ENCODE measurements at places on chromosomes 16 and 17.

DNA sequence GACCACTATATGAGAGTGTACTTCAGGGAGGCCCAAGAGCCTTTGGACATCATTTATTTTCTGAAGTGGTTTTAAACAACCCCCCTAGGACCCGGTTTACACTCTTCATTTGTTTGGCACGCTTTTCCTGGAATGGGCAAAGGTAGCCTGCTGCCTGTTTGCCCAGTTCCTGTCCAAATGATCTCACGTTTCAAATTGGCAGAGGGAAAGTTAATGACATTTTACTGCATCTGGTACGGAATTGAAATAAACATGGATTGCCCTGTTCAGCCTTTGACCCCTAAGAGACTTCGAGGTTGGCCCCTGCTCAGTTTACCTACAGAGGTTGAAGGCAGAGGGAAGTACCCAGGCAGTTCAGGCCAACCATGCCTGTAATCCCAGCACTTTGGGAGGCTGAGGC is 5.8 kb upstream of the RPRML start:
- no peak overlapping the region for H3K4me3 ChIP-seq
- H3K27ac ChIP-seq = no peak overlapping the region
- H3K4me1 ChIP-seq = no peaks in the 10 kb centered on the region

- DNase-seq = no peak
- H3K27me3 ChIP-seq = no peaks in the 10 kb centered on the region
- no peak overlapping the region for H3K27ac ChIP-seq
These were observed 29.7 kb upstream of the PEMT start for GRCh38 chr17:17621254-17621653.

GRCh38 chr17:65914784-65915342 is 277.1 kb downstream of the CEP112 start:
- no peak overlapping the region for H3K4me3 ChIP-seq
- H3K4me1 ChIP-seq = no peaks in the 10 kb centered on the region
- no peaks in the 10 kb centered on the region for H3K36me3 ChIP-seq
- no peak for DNase-seq
- no peak overlapping the region for H3K27ac ChIP-seq

DNA sequence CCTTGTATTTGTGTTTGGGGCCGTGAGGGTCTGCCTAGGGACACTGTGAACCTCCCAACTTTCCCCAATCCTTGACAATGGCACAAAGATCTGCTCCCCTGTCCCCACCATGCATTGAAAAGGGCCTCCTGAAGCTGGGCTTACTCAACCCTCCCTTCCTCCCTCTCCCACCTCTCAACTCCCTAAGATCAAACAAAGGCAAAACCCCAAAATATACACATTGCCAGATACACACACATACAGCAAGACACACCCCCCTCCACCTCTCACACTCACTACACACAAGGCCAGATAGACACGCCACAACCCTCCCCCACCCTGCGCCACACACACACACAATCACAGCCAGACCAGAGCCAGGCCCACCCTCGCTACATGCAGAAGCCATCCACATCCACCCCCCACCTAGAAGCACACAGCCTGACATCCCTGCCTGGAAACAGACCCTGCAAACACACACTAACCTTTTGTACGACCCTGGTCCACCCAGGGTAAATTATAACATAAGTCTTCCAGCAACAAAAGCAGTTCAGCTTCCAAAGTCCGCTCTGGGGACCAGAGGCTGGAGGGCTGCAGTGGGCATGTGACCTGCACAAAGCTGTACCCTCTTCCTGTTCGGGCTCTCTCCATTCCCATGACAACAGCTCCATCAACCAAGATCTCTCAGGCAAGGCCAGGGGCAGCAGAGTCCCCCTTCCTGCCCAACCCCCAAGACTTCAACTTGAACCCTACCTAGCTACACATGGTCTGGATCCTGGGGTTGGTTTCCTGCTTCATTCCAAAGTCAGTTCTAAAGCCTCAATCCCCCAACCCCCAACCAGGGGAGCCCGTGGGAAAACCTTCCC is 1.9 kb downstream of the PCGF2 start:
- peaks cover 57% of the 10 kb centered on the region for H3K27me3 ChIP-seq
- H3K4me3 ChIP-seq = no peak overlapping the region
- no peak for DNase-seq

GRCh38 chr17:71516149-71516548 is 604.7 kb upstream of the SOX9 start:
- no peak overlapping the region for H3K27ac ChIP-seq
- no peaks in the 10 kb centered on the region for H3K36me3 ChIP-seq
- H3K4me3 ChIP-seq = no peak overlapping the region

DNA sequence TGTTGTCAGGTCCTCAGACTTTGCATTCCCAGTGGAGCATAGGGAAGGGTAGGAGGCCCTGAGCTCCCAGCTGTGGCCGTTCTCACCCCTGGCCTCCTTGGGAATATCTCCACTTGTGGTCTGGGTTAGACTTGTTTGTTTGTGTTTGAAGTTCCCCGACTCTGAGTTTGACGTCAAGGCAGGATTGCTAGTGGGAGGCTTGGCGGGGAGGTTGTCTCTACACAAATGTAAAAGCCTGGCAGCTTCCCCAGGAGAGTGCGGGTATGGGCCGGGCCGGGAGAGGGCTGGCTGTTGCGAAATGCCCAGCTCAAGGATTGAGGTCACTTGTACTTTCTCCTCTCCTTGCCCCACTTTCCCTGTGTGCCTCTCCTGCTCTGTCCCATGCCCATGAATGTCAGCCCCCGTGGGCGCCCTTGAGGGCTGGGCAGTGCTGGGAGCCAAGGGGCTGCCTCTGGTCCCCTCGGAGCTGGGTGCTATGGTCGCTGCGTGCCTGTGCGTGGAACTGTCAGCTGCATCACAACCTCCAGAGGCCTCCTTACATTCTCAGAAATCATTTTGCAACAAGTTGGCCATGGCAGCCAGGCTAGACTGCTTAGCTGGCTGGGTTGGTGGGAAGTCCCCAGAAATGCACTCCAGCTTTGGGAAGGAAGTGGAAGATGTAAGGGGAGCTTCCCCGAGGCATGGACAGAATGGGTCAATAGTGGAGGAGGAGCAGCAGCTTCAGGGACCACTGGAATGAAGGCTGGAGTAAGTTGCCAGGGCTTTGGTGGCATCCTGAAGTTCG is 84.3 kb downstream of the KSR1 start:
- peak overlapping the region; percentile 82 for H3K27ac ChIP-seq
- no peaks in the 10 kb centered on the region for H3K27me3 ChIP-seq
- H3K4me3 ChIP-seq = no peak overlapping the region
- no peaks in the 10 kb centered on the region for H3K36me3 ChIP-seq

- H3K27ac ChIP-seq = no peak overlapping the region
- no peak overlapping the region for H3K4me3 ChIP-seq
- no peak for DNase-seq
- no peaks in the 10 kb centered on the region for H3K36me3 ChIP-seq
- no peaks in the 10 kb centered on the region for H3K27me3 ChIP-seq
- H3K4me1 ChIP-seq = peaks cover 2% of the 10 kb centered on the region
These were observed 86.3 kb downstream of the SDR42E1 start for GRCh38 chr16:81925016-81925415.

- H3K27me3 ChIP-seq = no peaks in the 10 kb centered on the region
- no peaks in the 10 kb centered on the region for H3K36me3 ChIP-seq
- H3K4me3 ChIP-seq = no peak overlapping the region
- no peak overlapping the region for H3K27ac ChIP-seq
These were observed 57.4 kb upstream of the COX10 start for GRCh38 chr17:14011740-14012405.

GRCh38 chr16:19393226-19394111 is 24.2 kb upstream of the TMC5 start:
- no peak overlapping the region for H3K4me3 ChIP-seq
- DNase-seq = no peak
- H3K27ac ChIP-seq = no peak overlapping the region
- H3K27me3 ChIP-seq = no peaks in the 10 kb centered on the region
- no peaks in the 10 kb centered on the region for H3K36me3 ChIP-seq

DNA sequence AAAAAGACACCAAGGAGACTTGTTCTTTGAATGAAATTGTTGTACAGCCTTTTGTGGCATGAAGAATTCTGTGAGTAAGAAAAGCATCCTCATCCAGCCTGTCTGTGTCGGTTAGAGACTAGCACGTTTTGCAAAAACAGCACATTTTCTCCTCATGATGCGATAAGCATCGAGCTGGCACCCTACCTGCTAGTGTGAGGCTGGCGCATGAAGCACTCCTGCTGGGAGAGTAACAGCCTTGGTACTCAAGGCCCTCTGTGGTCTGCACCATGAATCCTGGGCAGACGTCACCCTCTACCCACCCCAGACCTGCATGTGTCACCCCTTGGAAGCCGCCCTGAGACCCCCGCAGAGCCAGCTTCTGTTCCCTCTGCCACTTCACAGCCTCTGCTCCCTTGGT is 92.6 kb upstream of the TMEM132E start:
- no peaks in the 10 kb centered on the region for H3K4me1 ChIP-seq
- no peaks in the 10 kb centered on the region for H3K36me3 ChIP-seq
- peaks cover 2% of the 10 kb centered on the region for H3K27me3 ChIP-seq
- DNase-seq = no peak

DNA sequence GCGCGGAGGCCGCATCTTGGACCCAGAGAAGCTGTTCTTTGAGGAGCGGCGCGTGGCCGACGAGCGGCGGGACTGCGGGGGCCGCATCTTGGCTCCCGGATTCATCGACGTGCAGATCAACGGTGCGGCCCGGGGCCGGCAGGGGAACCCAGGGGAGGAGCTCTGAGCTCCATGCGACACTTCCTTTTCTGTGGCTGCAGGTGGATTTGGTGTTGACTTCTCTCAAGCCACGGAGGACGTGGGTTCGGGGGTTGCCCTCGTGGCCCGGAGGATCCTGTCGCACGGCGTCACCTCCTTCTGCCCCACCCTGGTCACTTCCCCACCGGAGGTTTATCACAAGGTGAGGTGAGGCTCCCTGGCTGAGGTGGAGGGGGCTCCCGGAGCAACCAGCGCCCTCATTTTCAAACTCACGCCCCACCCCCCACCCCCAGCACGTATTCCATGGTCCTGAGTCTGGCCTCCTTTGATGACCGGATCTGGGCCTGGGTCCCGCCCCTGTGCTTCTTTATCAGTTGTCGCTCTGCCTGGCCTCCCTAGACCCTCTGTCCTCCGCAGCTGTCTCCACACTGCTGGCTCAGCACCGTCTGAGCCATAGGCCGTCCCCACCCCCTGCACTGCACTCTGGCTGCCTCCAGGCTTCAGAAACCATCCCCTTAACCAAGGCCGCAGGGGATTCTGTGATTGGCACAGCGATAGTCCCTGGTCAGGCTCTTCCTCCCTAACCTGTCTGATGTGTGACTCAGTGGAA is 787 bp downstream of the AMDHD2 start:
- H3K4me1 ChIP-seq = peaks cover 45% of the 10 kb centered on the region
- peak overlapping the region; percentile 47 for H3K27ac ChIP-seq
- H3K36me3 ChIP-seq = peaks cover 42% of the 10 kb centered on the region
- DNase-seq = no peak

- no peaks in the 10 kb centered on the region for H3K36me3 ChIP-seq
- DNase-seq = peak; percentile 63
- H3K27ac ChIP-seq = peak overlapping the region; percentile 90
- H3K4me1 ChIP-seq = peaks cover 9% of the 10 kb centered on the region
- no peak overlapping the region for H3K4me3 ChIP-seq
- no peaks in the 10 kb centered on the region for H3K27me3 ChIP-seq
These were observed 15.7 kb downstream of the CAVIN1 start for GRCh38 chr17:42407289-42407836.

DNA sequence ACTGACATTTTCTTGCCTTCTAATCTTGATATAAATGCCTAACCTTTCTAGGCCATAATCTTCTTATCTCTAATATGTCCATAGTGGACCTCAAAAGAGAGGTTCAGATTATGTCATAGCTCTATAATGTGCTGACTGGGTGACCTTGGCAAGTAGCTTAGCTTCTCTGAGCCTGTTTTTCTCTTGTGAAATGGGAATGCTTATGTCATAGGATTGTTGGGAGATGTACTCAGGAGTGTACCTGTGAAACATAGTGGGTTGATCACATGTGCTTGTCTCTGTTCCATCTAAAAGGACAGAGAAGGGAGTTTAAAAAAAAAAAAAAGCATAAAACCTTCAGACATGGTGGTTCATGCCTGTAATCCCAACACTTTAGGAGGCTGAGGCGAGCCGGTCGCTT is 2.4 kb downstream of the MED9 start:
- no peak for DNase-seq
- no peaks in the 10 kb centered on the region for H3K27me3 ChIP-seq
- peaks cover 26% of the 10 kb centered on the region for H3K36me3 ChIP-seq
- no peak overlapping the region for H3K27ac ChIP-seq
- H3K4me1 ChIP-seq = peaks cover 68% of the 10 kb centered on the region

GRCh38 chr16:56921571-56921970 is 10.4 kb upstream of the HERPUD1 start:
- peaks cover 26% of the 10 kb centered on the region for H3K4me1 ChIP-seq
- no peaks in the 10 kb centered on the region for H3K36me3 ChIP-seq
- no peak overlapping the region for H3K27ac ChIP-seq
- DNase-seq = no peak
- H3K4me3 ChIP-seq = no peak overlapping the region

- H3K4me1 ChIP-seq = peaks cover 13% of the 10 kb centered on the region
- no peak overlapping the region for H3K4me3 ChIP-seq
- no peaks in the 10 kb centered on the region for H3K27me3 ChIP-seq
These were observed 23.4 kb downstream of the BAIAP2 start for GRCh38 chr17:81058263-81058871.
